Astrocyte of the spinal cord (primary cell): ENCODE measurements at places on chromosomes 3 and 15.

- DNase-seq, result peak; percentile 51
Observed at GRCh38 chr3:107798381-107798780, 275.6 kb downstream of the BBX start.

DNA sequence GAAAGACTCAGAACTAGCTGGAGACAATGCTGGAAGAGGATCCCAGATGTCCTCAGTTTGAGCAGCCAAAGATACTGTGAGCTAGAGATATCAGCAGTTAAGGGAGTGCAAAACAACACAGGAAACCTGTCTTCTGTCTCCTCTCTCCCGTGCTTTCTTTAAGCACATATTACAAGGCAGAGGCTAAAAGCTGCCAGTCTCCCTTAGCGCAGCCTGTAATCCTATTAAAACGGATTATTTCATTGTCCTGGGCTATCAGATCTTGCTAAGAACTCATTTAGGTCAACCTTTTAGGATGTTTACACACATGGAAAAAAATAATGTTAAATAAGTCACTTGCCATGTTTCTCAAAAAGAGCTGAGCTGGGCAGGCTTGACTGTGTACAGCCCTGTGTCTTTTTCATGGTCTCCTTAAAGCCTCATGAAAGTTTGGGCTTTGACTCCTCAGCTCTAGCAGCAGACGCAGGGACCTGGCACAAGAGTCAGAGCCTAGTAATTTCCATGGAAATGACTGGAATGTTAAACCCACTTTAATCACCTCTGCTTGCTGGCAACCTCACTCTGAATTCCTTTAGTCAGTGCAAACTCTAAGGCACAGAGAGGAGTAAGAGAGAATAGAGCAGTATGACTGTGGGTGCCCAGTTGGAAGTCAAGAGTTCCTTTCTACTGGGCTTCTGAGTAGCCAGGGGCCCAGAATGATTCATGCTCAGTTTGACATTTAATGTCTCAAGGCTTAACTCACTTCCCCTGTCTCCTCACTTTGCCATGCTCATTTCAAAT is 491.9 kb downstream of the NTRK3 start:
- DNase-seq, result peak; percentile 76

- DNase-seq, result peak; percentile 85
Observed at GRCh38 chr3:25592510-25592968, 72.2 kb downstream of the TOP2B start.

- no peak for DNase-seq
Observed at GRCh38 chr15:63341898-63342297, 39.7 kb downstream of the CA12 start.

DNA sequence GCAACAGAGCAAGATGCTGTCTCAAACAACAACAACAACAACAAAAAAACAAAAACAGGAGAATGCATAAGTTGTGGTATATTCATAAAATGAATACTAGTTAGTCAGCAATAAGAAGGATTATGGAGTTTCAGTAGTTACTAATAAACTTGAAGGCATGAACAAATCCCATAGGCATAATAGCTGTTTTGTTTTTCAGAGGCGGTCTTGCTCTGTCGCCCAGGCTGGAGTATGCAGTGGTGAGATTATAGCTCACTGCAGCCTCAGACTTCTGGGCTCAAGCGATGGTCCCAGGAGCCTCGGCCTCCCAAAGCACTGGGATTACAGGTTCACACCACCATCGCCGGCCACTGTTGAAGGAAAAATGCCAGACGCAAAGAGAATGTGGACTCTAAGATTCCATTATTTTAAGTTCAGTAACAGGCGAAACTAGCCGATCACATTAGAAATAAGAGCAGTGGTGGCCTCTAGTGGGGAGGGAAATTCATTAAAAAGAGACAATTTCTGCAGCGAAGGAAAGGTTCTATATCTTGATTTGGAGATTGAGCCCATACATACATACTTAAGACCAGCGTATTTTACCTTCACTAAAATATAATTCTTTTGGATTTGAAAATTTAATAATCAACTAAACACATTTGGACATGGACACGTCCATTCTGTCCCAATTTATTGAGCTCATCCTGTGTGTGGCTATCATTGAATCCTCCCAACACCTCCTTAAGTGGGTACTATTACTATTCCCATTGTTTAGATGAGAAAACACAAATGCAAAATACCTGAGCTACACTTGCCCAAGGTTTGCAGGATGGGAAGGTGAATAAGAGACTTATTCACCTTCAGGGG is 27.4 kb upstream of the HDAC11 start:
- peak; percentile 73 for DNase-seq

- peak; percentile 22 for DNase-seq
Observed at GRCh38 chr3:64316971-64317370, 91.7 kb upstream of the PRICKLE2 start.

DNA sequence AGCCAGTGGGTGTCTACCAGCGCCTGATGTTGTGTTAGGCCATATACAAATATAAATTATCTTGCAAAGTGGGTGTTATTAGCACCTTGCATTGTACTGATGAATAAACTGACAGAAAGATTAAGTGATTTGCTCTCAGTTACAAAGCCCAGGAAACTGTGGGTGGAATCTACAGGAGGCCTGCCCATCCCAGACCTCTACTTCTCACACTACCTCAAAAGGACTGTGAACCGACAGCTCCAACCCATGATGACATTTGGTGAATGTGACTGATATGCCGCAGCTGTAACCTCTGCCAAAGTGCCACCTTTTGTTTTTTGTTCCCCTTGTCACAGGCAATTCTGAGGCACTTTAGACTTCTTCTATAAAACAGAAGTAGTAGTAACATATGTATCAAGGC is 43.7 kb upstream of the KCNMB2 start:
- DNase-seq, result no peak

- peak; percentile 94 for DNase-seq
Observed at GRCh38 chr3:49719214-49719884, at the start of gene AMIGO3. Gene AMIGO3 (minus strand): TSS chr3:49719684. CDS start chr3:49719465, 219 bp downstream.

GRCh38 chr3:53234130-53234840 is 21.5 kb downstream of the TKT start:
- DNase-seq, result no peak

DNA sequence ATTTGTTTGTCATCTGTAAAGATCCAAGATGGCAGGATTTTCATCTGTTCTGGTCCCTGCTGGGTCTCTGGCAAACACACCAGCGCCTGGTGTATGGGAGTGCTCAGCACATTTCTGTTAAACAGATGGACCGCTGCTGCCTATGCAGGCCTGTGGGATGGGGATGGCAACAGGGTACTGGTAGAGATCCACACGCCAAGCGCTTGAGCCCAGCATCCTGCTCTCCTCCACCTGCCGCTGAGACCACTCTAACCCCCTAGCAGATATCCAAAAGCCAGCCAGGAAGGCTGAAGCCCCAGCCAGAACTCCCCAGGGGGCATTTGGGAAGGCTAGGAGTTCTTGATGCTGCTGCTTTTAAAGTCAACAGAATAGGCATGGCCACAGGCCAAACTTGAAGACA is 31.7 kb downstream of the ZNF445 start:
- DNase-seq, result no peak

- no peak for DNase-seq
Observed at GRCh38 chr3:74410276-74410941, 204.1 kb downstream of the CNTN3 start.

- no peak for DNase-seq
Observed at GRCh38 chr15:75770131-75770530, 57.5 kb upstream of the CSPG4 start.

DNA sequence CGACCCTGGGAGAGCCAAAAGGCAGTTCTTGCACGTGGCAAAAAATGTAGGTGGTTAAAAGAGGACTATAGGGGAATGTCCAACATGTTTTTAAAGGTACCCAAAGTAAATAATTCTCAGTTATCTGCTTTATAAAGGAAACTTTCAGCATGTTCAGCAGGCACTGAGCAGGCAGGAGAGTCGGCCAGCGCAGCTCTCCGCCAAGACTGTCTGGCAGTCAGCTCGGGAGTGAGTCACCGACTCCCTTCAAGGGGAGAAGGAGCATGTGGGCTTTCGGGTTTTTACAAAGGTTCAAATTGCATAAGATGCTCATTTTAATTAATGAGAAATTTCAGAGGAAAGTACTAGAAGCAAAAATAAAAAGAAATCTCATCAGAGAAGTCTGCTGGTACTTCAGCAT is 7.0 kb downstream of the GABRA5 start:
- peak; percentile 48 for DNase-seq

DNA sequence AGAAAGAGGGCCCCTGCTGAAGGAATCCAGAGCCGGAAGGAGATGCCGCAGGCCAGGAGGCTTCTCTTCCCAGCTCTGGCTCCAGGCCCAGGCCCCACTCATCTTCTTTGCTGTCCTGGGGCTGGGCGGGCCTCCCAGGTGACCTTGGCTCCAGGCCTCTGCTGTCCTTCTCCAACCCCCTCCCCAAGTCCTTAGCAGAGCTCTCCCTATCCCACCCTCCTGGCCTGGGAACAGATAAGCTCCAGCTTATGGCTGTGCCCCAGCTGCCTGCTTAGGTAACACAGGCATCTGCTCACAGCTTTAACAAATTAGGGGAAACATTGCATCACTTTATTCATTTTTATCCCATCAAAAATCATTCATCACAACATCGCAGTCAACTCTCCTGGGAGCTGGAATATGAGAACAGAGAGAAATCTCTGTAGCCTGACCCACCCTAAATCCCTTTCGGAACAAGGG is 86.9 kb downstream of the SEMA5B start:
- no peak for DNase-seq

GRCh38 chr15:83199288-83199687 is 8.3 kb downstream of the HDGFL3 start:
- DNase-seq, result no peak

- no peak for DNase-seq
Observed at GRCh38 chr3:55813268-55814097, 326.4 kb upstream of the WNT5A start.

DNA sequence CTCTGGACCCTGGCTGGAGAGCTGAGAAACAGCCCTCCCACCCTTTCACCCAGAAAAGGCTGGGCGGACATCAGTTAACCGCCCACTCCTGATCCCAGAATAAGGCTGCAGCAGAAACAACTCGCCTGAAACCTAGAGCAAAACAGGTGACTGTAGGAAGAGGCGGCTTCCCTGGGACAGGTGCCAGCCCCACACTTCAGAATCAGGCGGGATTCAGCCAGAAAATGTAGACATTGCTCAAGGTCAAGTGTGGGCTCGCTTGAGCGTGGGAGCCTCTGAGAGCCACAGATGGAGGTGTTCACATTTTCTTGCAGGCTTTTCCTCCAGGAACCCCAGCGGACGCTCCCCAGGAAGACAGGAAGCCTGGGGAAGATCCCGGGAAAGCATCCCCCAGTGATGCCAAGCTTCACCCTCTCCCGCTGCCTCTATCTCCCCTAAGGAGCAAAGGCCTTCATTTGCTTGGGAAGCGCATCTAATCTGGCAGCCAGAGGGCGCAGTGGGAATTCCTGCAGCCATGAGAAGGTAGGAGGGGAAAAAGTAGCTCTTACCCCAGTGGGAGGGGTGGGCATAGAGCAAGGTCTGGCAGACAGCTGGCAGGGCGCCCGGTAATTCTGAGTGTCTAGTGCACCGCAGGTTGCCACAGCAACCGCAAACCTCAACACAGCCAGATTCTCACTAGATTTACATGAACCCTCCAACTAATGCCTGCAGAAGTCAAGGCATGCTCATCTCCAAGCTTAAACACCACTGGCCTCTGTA is 77.7 kb downstream of the OCA2 start:
- DNase-seq, result peak; percentile 96

GRCh38 chr15:43433661-43434303 is 59.2 kb downstream of the TP53BP1 start:
- no peak for DNase-seq

DNA sequence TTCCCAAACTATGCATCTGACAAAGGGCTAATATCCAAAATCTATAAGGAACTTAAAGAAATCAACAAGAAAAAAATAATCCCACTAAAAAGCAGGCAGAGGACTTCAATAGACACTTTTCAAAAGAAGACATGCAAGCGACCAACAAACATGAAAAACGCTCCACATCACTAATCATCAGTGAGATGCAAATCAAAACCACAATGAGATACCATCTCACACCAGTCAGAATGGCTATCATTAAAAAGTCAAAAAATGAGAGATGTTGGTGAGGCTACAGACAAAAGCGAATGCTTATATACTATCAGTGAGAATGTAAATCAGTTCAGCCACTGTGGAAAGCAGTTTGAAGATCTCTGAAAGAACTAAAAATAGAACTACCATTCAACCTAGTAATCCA is 20.2 kb downstream of the CFAP44 start:
- no peak for DNase-seq

GRCh38 chr3:141103067-141103466 is 51.9 kb downstream of the SPSB4 start:
- no peak for DNase-seq

DNA sequence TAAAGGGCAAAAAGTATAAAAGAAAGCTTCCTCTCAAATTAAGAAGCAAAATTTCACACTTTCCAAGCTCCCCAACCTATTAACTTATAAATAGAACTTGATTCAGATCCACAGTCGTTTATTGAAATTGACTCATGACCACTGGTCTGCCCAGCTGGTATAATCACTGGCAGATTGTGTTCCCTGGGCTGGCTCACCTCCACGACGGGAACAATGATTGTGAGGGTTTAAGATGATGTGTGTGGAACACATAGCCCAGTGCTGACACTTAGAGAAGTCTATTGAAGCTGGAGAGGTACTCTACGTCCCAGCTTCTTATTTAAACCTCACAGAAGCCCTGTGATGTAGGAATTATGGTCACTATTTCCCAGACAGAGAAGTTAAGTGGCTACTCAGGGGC is 90.4 kb downstream of the MB21D2 start:
- DNase-seq, result peak; percentile 72

- no peak for DNase-seq
Observed at GRCh38 chr15:67149068-67149772, 83.8 kb downstream of the SMAD3 start.

DNA sequence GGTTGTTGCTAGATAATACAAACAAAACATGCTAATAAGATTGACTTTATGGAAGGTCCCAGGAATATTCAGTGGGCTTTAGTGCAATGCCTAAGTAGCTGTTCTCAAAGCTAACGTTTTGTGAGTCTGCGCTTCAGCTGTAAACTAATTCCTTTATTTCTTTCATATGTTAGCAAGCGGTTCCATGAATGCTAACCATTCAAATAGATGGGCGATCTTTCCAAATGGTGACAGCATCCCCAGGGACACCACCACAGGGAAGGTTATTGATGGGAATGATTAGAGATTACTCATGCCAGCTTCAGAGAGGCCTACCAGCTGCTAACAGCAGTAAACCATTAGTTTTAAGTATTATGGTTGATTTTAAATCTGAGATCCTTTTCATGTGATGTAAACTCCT is 405.7 kb upstream of the MCTP2 start:
- DNase-seq, result no peak

DNA sequence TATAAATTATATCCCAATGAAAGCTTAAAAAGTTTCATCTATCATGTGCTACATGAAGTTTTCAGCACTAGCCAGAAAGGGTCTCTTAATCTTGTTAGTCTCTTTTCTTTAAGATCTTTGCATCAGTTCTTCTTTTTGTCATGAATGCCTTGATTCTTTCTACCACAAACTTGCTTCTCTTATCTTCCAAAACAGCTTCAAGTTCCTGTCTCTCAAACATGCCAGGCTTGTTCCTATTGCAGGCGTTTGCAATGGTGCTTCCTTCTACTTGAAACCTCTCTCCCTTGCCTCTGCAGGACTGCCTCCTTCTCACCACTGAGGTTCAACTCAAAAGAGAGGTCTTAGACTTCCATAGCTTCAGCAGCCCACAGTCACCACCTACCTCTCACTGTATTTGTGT is 104.3 kb upstream of the FRMD4B start:
- no peak for DNase-seq

GRCh38 chr3:49607105-49607591 is 52.9 kb downstream of the BSN start:
- no peak for DNase-seq
